ENCODE measurements at places on chromosomes 13 and 19. TPM values are rescaled to one million over a fixed set of nuclear protein-coding genes. Genes with fewer than 3 reads are reported as not detected.

Gene GPATCH1
- polyA plus RNA-seq, result 5.1 TPM

Gene LRRC4B
- 0.03 TPM for polyA plus RNA-seq

Gene VSIG10L
- polyA plus RNA-seq, result 1.2 TPM

- peak; percentile 57 for DNase-seq
Observed at GRCh38 chr19:17114414-17114831, 38.8 kb downstream of the MYO9B start.

GRCh38 chr19:45098521-45099466 is 5.8 kb downstream of the PPP1R37 start:
- peak; percentile 45 for DNase-seq

DNA sequence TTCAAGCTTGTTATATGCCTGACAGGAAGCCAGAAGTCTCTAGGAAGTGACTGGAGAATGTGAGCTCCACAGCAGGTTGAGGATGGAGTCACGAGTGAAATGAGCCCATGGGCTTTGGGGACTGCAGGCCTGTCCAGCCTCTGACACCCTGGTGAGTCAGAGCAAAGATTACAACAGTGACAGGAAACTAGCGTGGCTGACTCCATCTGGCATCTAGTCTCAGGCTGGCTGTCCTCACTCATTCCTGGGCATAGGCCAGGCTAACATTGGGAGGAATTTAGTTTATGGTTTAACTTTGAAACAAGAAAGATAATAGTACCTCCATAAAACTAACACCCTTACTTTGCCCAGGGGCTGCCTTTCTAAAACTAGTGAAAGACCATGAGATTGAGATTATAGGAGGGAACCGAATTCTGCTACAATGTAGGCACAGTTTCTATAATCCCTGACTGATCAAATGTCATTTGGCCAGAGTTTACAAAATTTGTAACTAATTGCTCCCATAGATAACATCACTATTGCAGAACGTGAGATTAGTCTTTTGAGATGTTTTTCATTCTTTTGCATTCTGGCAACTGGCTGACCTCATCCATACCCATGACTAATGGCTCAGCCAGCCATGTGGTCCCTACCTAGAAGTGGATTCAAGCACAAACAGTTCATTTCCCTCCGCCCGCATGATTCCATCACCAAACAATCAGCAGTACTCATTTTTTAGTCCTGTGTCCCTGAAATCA is 28.4 kb downstream of the PSG1 start:
- DNase-seq, result peak; percentile 98

GRCh38 chr13:45811891-45812694 is 39.5 kb downstream of the SIAH3 start:
- DNase-seq, result no peak

DNA sequence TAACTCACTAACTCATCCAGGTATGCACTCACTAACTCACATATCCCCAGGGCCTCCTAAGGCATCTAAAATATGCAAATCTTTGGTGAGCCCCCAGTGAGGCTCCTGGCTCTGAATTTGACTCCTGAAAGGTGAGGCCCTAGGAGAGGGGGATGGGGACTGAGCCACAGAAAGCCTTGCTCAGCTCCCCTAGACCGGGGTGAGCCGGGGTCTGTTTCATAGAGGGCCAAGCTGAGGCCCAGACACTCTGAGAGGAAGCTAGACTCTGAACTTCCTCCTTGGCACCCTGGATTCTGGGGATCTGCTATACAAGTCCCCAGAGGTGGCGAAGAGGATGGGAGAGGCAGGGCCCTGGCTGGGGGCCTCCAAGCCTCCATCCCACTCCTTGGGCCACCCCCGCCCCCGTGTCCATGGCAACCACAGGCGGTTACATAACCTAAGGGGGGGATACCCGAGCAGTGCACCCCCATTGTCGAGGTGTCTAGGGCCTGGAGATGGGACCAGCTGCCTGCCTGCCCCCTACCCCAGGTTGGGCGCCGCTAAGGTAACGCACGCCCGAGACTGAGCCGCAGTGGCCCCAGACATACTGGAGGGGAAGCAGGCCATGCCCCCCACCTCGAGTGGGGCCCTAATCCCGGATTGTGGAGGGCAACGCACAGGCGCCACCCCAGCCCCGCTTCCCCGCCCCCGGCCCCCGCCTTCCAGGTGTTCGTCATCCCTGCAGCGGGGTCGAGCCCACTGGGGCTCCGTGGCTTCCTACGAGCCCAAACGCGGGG is 646 bp downstream of the ABHD8 start:
- no peak for DNase-seq

DNA sequence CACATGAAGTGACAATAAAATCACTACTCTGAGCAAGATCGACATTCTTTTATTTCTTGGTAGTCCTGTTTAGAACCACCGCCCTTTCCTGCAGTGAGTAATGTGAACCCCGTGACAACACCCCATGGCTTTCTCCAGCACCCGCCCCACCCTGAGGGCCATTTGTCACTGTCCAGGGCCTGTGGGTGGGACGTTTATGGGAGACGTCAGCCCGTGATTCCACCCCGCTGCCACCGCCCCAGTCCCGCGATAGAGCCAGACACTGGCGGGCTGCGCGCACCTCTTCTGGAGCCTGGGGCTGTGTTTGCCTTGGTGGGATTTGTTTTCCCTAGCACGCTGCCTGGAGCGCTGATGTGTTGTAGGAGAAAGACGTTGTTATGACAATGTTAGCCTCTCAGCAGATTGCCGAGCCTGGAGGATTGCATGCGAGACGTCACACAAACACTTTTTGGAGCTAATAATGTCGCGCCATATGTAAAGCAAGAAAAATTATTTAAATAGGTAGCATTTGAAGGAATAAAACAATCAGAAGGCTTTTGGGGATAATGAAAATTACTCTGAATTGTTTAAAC is 263.7 kb downstream of the TEX29 start:
- no peak for DNase-seq

DNA sequence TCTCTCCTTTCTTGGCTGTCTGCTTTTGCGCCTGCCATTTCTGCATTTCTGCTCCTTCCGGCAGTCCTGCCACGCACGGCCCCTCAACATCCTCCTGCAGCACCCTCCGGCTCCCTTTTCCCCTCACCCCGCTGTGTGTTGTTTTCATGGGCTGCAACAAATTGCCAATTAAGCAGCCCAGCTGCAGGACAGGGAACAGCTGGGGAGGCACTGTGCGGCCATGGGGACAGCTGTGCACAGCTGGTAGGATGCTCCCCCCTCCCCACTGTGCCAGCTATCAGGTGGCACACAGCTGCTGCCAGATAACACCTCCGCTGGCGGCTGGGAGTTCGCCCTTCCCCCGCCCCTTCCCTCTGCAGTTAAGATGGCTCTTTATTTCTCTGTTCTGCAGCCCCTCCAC is 25.4 kb downstream of the LYL1 start:
- DNase-seq, result no peak

- peak; percentile 8 for DNase-seq
Observed at GRCh38 chr13:32528358-32528757, 10.2 kb downstream of the N4BP2L2 start.

- DNase-seq, result peak; percentile 78
Observed at GRCh38 chr19:52200044-52200443, 10.2 kb downstream of the PPP2R1A start.

Measured in IMR-90 (cell line).